MCF 10A (cell line): ENCODE measurements at places on chromosomes 5 and 9. TPM values are rescaled to one million over a fixed set of nuclear protein-coding genes. Genes with fewer than 3 reads are reported as not detected.
A peak's percentile ranks its signal among the peaks of the same experiment; 100 is the strongest.

DNA sequence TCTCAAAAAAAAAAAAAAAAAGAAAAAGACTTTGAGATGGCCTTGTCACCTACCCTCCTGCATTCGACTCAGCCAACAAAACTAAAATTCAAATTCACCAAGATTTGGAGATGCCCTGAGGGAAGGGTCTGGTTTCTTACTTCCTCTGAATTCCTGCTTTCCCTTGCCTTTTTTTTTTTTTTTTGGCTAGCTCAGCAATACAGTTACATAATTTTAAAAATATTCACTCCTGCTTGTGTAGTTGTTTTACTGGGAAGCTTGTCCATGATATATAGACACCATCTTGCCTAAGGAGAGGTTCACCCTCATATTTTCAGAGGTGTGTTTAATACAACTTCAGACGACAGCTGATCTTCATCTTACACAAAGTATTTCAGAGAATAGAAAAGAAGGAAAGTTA lies 21.3 kb upstream of the SERINC5 start:
- no peak for DNase-seq

- no peak for DNase-seq
These were observed 71.8 kb downstream of the NRG2 start for GRCh38 chr5:139971202-139971725.

GRCh38 chr5:33180900-33181299 lies 259.9 kb upstream of the TARS1 start:
- DNase-seq = peak; percentile 56

Gene PGM5
- total RNA-seq = not detected in 2 replicates

GRCh38 chr9:25935188-25935587 lies 256.9 kb upstream of the TUSC1 start:
- DNase-seq = no peak
